H7 (cell line): ENCODE measurements at places on chromosomes 6 and 20. TPM values are rescaled to one million over a fixed set of nuclear protein-coding genes. Genes with fewer than 3 reads are reported as not detected.

UBD gene
- total RNA-seq, result not detected in 2 replicates

- no peak for DNase-seq
Measured at GRCh38 chr6:134217798-134218140, 100.1 kb downstream of the SGK1 start.

- peak; percentile 59 for DNase-seq
Measured at GRCh38 chr6:170116636-170117035, 174.2 kb downstream of the DLL1 start.

GRCh38 chr6:47302043-47302442 lies 7.7 kb downstream of the TNFRSF21 start:
- no peak for DNase-seq

GRCh38 chr6:163543321-163543720 lies 128.8 kb downstream of the QKI start:
- peak; percentile 15 for DNase-seq

DNA sequence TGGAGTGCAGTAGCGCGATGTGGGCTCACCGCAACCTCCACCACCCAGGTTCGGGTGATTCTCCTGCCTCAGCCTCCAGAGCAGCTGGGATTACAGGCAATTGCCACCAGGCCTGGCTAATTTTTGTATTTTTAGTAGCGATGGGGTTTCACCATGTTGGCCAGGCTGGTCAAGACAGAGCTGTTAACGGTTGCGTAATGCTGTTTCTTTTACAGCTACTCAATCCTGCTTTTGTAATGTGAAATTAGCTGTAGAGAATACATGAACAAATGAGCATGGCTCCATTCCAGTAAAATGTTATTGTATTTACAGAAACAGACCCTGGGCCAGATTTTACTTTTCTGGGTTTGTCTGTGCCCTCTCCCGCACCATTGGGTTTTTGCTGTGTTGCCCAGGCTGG lies 1.9 kb downstream of the PNLDC1 start:
- DNase-seq, result no peak
